ENCODE measurements at places on chromosomes 4 and X.

- no peak for ATAC-seq
These were observed 15.5 kb upstream of the DYNLT3 start for GRCh38 chrX:37862851-37863250.

- no peak for ATAC-seq
These were observed 185.5 kb downstream of the ZNF330 start for GRCh38 chr4:141406237-141406636.

DNA sequence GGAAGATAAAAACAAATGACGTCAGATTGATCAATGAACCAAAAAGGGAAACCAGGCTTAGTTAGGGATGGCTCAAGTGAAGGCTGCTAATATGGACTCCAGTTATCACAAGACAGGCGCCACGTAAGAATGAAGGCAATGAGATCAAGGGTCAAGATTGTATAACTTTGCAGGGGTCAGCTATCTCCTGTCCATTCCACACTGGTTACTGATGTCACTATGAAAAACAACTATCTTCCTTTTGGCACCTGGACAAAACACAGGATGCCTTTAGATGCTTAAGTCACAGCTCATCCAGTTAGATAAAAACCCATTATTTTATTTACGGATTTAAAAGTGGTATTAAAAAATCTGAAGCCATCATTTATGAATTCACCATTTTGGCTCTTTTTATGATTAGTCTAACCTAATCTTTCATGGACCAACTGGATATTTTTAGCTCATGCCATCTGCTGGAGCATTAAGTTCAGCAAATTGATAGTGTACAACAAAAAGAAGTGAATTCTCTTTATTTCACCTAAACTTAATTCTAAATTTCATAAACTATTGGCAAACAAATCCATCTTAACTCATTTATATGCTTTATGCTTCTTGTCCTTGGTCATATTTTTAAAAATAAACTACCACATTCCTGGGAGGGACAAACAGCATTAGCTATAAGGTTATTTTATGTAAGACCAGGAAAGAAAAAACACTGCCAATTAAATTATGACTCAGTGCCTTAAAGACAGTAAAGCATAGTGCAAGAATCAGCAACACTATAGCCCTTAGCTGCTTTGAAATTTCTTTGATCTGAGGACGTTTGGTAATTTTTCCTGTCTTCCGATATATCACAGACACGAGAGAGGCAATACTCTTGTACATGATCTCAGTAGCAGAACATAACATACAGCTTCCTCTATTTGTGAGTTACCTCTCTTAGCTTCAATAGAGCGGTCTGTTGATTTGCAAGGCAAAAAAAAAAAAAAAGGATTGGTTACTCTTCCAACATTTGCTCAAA, 27.0 kb downstream of the DHX15 start:
- no peak for ATAC-seq

DNA sequence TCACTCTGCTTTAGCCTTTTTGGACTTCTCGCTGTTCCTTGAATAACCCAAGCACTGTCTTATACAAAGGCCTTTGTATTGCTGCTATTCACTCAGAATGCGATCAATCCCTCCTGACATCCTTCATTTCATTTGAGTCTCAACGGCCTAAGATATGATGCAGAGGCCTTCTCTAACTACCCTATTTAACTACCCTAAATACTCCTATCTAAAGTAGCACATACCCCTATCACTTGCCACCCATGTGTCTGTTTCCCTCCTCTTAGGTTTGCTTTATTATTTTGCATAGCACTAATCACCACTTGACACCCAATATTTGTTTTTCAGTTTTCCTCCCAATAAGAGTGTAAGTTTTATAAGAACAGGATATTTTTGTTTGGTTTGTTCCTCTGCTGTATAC, 42.3 kb upstream of the ACSL4 start:
- no peak for ATAC-seq

GRCh38 chr4:123812066-123812390, 415.4 kb downstream of the SPRY1 start:
- no peak for ATAC-seq

DNA sequence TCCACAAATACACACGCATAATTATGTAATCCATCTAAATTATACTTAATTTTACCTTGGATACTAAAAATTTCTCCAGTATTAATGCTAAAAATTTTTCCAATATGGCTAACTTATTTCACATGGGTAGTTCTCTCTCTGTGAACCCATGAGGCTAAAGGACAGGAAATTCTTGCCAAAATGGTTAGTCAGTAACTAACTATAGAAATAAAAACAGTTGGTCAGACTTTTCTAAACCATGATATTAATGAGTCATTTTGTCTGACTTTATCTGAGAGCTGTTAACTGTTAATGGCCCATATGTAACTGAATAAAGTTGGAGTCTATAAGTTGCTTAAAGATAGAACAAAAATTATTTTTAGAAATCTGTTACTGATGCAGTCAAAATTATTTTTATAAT, 549.4 kb downstream of the TLL1 start:
- ATAC-seq, result no peak

GRCh38 chrX:148995661-148996060, 495.2 kb downstream of the AFF2 start:
- no peak for ATAC-seq

GRCh38 chr4:93066749-93067148, 761.8 kb upstream of the ATOH1 start:
- no peak for ATAC-seq

- no peak for ATAC-seq
These were observed 44.7 kb downstream of the SLC10A7 start for GRCh38 chr4:146477054-146477453.

DNA sequence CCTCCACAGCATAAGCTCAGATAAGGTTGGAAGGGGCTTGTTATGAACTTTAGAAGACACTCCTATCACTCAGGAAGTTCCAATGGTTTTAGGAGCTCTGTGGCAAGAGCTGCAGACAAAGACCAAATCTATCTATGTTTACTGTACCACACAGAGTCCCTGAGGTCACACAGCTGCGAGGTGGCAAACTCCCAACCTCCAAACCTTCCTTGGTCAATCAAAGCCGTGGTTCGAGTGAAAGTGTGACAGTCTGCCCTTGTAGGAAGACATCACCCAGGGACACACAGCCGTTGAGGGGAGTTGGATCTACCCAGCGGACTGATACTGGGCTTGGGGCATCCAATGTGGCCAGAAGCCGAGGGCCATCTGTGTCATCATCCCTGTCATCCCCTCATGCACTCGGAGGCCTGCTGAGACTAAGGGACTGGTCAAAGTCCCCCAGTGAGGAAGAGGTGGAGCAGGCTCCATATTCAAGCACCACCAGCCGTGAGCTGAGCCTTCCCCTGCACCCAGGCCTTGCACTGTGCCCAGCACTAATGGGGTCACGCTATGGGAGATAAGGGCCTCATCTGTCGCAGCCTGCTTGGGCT, 26.8 kb downstream of the MAN2B2 start:
- no peak for ATAC-seq

GRCh38 chrX:38929966-38930421, 128.7 kb downstream of the MID1IP1 start:
- no peak for ATAC-seq

DNA sequence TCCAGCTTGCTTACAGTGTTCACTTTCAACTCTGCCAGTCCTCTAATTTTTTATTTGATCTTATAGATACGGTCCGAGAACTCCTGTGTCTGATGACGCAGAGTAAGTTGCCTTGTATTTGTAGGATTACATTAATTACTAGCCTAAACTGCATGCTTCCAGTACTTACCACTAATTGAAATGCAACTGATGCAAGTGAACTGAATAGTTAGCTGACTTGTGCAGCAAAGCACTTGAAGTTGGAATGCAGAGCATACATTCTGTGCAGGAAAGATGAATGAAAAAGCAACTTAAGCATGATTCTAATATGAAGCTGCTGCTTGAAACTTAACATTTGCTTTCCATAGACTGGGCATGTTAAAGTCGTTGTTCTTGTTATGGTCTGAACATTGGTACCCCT, 100.9 kb downstream of the LIMCH1 start:
- ATAC-seq, result no peak

GRCh38 chr4:126614356-126614855, 1018.4 kb upstream of the INTU start:
- ATAC-seq, result no peak

DNA sequence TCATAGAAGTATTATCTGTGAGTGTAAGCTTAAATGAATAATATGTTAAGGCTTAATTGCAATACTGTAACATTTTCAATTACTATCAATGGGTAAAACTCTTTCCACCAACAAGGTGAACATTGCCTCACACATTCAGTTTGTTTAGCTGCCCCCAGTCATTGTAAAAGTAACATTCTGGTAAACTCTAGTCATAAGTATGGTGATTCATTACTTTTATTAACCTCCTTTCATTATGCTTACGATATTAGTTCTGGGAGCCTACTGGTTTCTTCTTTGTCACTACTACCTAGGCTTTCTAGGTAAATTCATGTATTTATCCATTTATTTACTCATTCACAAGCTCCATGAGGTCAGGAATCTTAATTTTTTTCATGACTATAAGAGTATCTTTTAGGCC, 412.8 kb upstream of the SLIT2 start:
- ATAC-seq, result no peak

- ATAC-seq, result no peak
These were observed 32.2 kb downstream of the UNC5C start for GRCh38 chr4:95516528-95517017.

- no peak for ATAC-seq
These were observed 505.2 kb downstream of the ZNF674 start for GRCh38 chrX:46040001-46040400.

- no peak for ATAC-seq
These were observed 13.5 kb downstream of the STIM2 start for GRCh38 chr4:26874110-26874509.

DNA sequence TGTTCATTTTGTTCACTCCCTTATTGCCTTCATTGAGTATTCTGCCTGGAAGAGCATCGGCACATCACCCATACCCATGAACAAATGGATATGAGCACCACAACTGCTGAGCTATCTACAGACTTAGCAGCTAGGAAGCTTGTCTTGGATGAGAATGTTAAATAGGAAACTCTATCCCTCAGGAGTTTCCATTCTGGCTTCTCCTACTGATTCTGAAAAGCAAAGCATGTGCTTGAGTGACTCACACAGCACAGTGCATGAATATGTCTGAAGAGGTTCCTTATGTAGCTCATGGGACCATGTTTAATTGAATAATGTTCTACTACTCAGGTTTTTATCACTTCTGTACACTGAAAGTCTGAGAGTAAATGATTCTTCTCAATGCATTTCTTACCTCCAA, 57.3 kb upstream of the MXRA5 start:
- no peak for ATAC-seq

- no peak for ATAC-seq
These were observed 60.4 kb upstream of the MAGEA4 start for GRCh38 chrX:151852294-151852693.

DNA sequence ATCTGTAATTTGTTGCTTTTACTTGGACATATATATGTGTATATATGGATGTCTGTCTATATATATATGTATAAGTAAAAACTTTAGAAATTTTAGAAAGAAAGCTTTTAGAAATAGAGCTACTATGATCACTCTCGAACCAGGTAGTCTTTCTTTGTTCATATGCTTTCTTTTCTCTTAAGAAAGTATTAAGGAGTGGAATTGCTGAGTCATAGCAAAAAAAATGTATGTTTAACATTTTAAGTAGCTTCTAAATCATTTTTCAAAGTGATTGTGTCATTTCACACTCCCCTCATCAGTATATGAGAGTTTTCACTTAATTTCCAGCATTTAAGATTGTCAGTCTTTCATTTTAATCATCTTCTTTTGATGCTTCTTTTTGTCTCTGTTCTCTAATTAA, 447.9 kb upstream of the TECRL start:
- no peak for ATAC-seq

DNA sequence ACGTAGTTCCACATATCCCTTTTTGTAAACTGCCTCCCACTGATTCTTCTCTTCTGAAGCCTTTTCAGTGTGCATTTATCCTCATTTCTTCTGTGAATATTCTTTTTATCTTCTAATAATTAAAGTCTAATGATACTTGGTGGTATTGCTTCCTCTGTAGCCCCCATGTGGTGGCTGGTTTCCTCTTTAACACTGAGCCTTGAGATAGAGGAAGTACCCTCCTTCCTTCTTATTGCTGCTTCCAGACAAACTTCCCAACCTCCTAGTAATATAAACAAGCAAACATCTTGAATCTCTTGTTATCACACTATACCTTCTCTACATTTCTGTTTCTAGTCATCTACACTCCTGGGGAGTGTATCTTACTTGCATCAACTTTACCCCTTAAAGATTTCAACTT, 310.5 kb upstream of the GIMD1 start:
- no peak for ATAC-seq

GRCh38 chr4:159823743-159824142, 720.9 kb downstream of the RAPGEF2 start:
- ATAC-seq, result no peak

DNA sequence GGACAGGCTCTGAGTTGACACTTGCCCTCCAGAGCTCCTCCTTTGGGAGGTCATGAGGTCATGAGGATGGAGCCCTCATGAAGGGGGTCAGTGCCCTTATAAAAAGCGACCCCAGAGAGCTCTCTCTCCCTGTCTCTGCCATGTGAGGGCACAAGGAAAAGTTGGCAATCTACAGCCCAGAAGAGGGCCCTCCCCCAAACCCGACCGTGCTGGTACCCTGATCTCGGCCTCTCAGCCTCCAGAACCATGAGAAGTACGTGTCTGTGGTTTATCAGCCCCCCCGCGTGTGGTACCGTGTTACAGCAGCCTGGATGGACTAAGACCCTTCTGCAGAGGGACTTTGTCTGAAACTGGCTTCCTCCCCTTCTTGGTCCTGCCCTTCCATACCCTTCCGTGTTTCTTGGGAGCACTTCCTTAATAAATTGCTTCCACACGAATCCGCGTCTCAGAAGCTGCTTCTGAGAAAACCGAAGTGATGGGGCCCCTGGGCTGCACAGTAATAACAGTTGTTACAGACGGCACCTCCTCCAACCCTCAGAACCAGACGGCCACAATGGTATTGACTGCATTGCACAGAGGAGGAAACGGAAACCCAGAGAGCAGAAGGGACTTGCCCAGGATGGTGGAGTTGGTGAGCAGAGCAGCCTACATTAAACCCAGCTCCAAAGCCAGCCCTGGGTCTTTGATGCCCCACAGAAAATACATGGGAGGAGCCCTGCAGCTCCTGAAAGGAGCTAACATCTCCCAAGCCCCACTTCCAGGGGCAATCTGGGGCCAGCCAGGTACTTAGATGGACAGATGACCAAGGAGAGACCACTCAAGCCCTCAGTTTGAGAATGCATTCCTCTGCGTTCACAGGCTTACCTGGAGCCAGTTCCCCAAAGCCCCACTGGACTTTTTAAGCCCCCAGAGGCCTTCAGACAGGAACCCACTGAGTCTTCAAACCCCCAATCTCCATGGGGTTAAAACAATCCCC, 242.7 kb downstream of the BCOR start:
- peak; percentile 92 for ATAC-seq

- ATAC-seq, result no peak
These were observed 28.7 kb upstream of the JAKMIP1 start for GRCh38 chr4:6229095-6229494.

DNA sequence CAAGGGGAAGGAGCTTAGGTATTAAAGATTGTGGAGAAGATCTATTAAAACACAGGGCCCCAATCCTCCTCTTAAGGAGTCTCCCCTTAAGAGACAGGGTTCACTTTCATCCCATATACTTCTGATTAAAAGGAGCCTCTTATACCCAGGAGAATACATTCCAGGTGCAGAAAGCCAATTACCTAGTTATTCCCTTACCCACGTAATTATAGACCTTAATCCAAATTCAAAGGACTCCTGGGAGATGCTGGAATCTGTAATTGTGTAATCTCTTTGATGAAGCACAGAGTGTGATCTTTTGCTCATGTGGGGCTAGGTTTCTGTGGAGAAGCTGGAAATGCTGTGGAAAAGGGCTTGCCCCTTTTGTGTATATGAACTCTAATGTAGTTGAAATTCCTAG, 1.4 kb upstream of the SEC24B start:
- no peak for ATAC-seq

Data from activated CD4-positive, CD25-positive, alpha-beta regulatory T cell treated with anti-CD3 and anti-CD28 coated beads, Interleukin-2, amount 50 U/mL, for 24 hours (primary cell).